ENCODE measurements at places on chromosomes 12 and 14. TPM values are rescaled to one million over a fixed set of nuclear protein-coding genes. Genes with fewer than 3 reads are reported as not detected.

- peaks cover 2% of the 10 kb centered on the region for H3K27me3 ChIP-seq
Measured at GRCh38 chr12:85948340-85948739, 74.2 kb downstream of the NTS start.

- H3K4me3 ChIP-seq = no peak overlapping the region
- no peak for DNase-seq
- H3K4me1 ChIP-seq = no peaks in the 10 kb centered on the region
- H3K36me3 ChIP-seq = no peaks in the 10 kb centered on the region
Measured at GRCh38 chr14:43898687-43899086, 608.4 kb downstream of the FSCB start.

DNA sequence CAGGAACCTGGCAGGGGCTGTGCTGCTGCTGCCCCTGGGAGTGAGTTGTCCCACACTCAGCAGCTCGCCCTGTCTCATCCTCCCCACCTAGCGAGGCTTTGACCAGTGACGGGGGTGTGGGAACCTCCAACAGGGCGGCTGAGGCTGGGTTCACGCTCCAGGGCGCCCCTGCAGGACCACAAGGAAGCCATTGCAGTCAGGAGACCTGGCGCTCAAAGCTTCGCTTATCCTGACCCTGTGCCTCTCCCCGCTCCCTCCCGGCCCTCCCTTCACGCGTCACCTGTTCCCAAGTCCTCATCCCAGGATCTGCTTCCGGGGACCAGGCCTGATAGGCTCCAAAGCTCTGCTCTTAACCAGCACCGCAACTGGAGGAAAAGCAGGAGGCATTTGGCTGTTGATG lies 272.0 kb upstream of the SFSWAP start:
- no peak overlapping the region for H3K27ac ChIP-seq
- H3K4me1 ChIP-seq = no peaks in the 10 kb centered on the region
- H3K27me3 ChIP-seq = no peaks in the 10 kb centered on the region
- H3K4me3 ChIP-seq = no peak overlapping the region
- DNase-seq = no peak

GRCh38 chr14:94816113-94816512 lies 46.2 kb upstream of the GSC start:
- peaks cover 4% of the 10 kb centered on the region for H3K36me3 ChIP-seq
- no peak overlapping the region for H3K27ac ChIP-seq
- H3K4me3 ChIP-seq = no peak overlapping the region
- no peaks in the 10 kb centered on the region for H3K27me3 ChIP-seq

GRCh38 chr12:4905316-4905715 lies 4.4 kb upstream of the KCNA1 start:
- no peak overlapping the region for H3K27ac ChIP-seq
- H3K27me3 ChIP-seq = peaks cover 20% of the 10 kb centered on the region
- no peak for DNase-seq
- no peak overlapping the region for H3K4me3 ChIP-seq
- H3K36me3 ChIP-seq = no peaks in the 10 kb centered on the region

- H3K4me3 ChIP-seq = no peak overlapping the region
- H3K27me3 ChIP-seq = peaks cover 1% of the 10 kb centered on the region
- H3K4me1 ChIP-seq = peaks cover 7% of the 10 kb centered on the region
- no peak overlapping the region for H3K27ac ChIP-seq
Measured at GRCh38 chr14:63426838-63427352, 108.2 kb upstream of the GPHB5 start.

GRCh38 chr12:6056406-6057240 lies 67.8 kb downstream of the VWF start:
- peaks cover 4% of the 10 kb centered on the region for H3K27me3 ChIP-seq
- no peaks in the 10 kb centered on the region for H3K36me3 ChIP-seq
- no peak overlapping the region for H3K27ac ChIP-seq
- peaks cover 27% of the 10 kb centered on the region for H3K4me1 ChIP-seq
- no peak for DNase-seq

DNA sequence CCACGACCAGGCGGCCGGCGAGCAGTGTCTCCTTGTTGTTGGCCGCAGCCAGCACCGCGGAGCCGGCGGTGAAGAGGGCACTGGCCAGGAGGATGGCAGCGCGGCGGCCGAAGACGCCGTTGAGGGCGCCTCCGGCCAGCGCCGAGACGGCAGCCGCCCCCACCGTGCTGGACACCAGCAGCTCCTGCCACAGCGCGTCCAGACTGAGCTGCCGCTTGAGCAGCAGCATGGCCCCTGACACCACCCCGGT lies 691 bp downstream of the SLC2A13 start:
- H3K4me3 ChIP-seq = peak overlapping the region; percentile 76
- H3K4me1 ChIP-seq = peaks cover 27% of the 10 kb centered on the region
- H3K36me3 ChIP-seq = no peaks in the 10 kb centered on the region
- H3K27me3 ChIP-seq = peaks cover 7% of the 10 kb centered on the region
- DNase-seq = no peak
- H3K27ac ChIP-seq = no peak overlapping the region

Gene FRS2
- 26.4 TPM for total RNA-seq

Gene PIANP
- 4.0 TPM for total RNA-seq

Gene WNT1
- total RNA-seq = not detected

Gene PTPRO
- total RNA-seq = not detected

Gene ARHGEF40
- 30.4 TPM for total RNA-seq

Gene DPPA3
- total RNA-seq = not detected

Gene HOXC12
- total RNA-seq = not detected

All from HFFc6 (cell line).